LNCaP clone FGC (cell line): ENCODE measurements at places on chromosomes 2 and 18.

GRCh38 chr2:48356701-48357325 is 173.1 kb upstream of the STON1 start:
- DNase-seq = no peak

DNA sequence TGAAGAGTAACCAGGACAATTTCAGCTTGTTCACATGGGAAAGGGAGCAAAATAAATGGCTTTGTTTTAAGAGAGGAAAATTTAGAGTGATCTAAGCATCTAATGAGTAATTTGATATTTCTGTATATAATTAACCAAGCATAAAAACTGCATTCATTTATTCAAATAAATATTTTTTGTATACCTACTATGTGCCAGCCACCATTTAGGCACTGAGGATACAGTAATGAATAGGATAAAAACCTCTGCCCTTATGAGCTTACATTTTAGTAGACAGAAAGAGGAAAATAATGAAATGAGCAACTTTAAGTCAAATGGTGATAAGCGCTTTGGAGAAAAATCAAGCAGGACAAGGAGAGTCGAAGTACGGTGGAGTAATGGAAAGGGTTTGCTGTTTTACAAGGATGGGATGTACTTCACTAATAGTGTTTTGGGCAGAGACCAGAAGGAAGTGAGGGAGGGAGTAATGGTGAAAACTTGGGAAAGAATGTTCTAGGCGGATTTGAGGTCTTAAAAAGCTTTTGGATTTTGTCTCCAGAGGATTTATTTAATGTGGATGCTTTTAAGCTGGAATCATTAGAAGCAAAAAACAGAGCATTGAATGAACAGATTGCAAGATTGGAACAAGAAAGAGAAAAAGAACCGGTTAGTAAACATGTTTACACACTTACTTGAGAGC is 17.4 kb downstream of the NDC80 start:
- DNase-seq = no peak

GRCh38 chr2:209642146-209642820 is 129.3 kb upstream of the UNC80 start:
- no peak for DNase-seq

- no peak for DNase-seq
These were observed 105.5 kb downstream of the NRP2 start for GRCh38 chr2:205787761-205788160.

GRCh38 chr2:108229875-108230274 is 9.9 kb upstream of the SULT1C3 start:
- DNase-seq = no peak

- no peak for DNase-seq
These were observed 172.0 kb downstream of the AFF3 start for GRCh38 chr2:99970292-99970868.

- no peak for DNase-seq
These were observed 319 bp downstream of the ZSCAN30 start for GRCh38 chr18:35289727-35290093.

DNA sequence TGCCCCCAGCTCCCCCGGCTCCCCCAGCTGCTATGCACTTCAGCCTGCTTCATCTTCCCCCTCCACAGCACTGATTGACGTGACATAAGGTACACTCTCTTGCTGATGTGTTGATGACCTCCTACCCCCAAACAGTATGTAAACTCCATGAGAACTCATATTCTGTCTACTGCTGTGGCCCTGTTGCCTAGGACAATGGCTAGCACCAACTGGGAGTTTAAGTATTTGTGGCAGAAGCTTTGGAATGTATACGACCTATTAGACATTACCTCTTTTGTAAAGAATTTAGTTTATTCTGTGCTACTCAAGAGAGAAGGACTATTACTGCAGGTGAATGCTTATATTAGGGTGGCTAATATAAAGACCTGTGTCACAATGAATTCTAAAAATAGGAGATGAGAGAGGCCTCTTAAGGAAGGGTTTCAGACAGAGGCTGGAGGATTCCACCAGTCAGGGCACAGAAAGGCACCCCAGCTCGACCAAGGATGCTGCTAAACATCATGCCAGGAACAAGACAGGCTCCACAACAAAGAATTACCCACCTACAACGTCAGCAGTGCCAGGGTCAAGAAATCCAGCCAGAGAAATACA is 60.6 kb downstream of the CABYR start:
- DNase-seq = no peak

DNA sequence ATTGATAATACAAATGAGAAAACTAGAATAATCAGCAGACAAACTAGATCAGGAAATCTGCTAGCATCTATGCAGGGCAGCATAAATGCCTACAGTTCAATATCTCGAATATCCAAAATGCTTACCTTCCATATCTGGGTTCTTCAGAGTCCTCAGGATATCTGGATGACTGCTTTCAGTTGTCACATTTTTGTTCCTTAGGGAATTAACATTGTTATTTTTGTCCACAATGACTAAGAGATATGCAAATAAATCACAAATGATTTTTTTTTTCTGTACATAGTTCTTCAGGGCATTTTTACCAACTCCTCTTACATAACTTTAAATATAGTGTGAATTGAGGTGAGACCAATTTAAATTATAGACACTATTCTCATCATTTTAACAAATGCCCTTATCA is 80.9 kb downstream of the AQP4 start:
- DNase-seq = no peak

DNA sequence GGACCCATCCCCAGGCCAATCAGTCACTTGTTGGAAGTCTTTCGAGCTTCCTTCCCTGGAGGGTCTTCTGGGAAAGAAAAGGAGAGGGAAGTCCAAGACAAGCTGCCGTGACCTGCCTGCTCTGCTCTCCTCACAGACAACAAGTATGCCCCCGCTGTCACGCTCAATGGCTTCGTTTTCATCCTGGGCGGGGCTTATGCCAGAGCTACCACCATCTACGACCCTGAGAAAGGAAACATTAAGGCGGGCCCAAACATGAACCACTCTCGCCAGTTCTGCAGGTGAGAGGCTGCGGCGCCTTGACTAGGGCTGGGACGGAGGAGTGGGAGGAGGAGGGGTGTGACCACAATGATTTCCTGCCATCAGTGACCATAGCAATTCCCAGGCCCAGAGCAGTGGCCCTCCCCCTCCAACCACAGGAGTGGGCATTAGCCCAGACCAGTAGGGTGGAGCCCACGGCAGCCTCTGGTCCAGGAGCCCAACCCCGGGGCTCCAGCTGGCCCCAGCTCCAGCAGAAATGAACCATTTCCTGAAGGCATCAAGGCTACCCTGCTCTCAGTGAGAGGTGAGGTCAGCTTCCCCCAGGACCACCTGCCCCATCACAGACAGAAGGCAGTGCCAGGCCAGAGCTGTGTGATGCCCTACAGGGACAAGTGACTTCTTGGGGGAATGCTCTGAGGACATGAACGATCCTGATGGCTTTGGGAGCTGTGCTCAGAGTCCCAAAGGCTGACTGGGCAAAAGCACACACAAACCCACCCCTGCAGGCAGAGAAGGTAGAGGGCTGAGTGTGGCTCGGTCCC is 223.1 kb downstream of the ATAD2B start:
- no peak for DNase-seq

GRCh38 chr2:236365258-236366048 is 101.2 kb upstream of the ASB18 start:
- no peak for DNase-seq

GRCh38 chr18:36470896-36471295 is 173.4 kb downstream of the FHOD3 start:
- DNase-seq = no peak

DNA sequence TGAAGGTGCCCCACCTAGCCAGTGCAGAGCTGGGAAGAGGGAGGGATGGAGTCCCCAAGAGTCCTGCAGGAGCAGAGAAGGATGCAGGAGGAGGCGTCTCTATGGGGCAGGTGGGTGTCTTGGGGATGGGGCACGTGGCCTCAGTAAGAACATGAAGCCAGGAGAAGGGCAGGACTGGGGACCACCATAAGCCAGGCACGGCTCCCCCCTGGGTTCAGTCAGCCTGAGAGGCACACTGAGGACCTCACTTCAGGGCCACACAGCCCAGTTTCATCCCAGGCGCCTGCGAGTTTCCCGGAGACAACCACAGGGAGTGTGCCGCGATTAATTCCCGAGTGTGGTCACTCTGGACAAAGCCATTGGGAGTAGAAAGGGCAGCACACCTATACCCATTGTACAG is 120.3 kb downstream of the GYPC start:
- DNase-seq = no peak

DNA sequence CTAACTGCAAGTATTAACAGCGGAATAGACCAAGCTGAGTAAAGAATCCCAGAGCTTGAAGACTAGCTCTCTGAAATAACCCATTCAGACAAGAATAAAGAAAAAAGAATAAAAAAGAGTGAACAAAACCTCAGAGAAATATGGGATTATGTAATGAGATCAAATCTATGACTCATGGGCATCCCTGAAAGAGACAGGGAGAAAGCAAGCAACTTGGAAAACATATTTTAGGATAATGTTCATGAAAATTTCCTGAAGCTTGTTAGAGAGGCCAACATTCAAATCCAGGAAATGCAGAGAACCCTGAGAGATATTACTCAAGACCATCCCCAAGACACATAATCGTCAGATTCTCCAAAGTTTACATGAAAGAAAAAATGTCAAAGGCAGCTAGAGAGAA is 17.3 kb downstream of the PFN4 start:
- no peak for DNase-seq

GRCh38 chr2:36329251-36329650 is 26.3 kb upstream of the CRIM1 start:
- no peak for DNase-seq

- no peak for DNase-seq
These were observed 57.6 kb downstream of the KCNG2 start for GRCh38 chr18:79855147-79855933.

DNA sequence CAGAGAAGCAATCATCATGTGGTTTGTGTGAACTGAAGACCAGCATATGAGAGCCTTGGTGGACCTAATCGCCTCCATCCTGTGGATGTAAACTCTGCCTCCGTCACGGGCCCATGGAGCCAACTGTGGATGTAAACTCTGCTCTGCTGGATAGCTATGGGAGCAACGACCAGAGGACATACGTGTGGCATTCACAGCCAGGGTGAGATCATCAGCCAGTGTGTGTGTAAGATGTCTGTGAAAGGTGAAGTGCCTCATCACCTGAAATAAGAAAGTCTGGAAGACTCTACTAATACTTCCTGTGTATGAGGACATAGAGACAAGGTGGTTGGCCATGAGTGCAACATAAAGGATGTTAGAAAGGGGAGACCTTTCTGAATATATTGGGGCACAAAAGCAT is 63.5 kb downstream of the CYB5A start:
- no peak for DNase-seq

DNA sequence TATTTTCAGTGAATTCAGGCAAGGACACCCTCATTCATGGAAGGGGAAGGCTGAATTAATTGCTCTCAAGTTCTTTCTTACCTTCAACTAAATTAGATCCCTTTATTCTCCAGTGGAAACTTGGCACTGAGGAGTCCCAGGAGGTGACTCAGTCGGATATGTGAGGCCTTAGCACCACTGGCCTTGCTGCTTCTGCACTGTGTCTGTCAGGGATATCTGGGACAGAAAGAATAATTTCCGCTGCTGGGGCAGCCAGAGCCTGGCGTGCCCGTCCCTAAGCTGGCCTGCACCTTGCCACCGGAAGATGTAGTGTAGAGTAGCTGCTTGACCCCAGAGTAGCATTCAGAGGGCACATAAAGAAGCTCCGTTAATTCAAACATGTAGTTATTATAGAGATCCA is 53.4 kb downstream of the LIMS1 start:
- DNase-seq = no peak

DNA sequence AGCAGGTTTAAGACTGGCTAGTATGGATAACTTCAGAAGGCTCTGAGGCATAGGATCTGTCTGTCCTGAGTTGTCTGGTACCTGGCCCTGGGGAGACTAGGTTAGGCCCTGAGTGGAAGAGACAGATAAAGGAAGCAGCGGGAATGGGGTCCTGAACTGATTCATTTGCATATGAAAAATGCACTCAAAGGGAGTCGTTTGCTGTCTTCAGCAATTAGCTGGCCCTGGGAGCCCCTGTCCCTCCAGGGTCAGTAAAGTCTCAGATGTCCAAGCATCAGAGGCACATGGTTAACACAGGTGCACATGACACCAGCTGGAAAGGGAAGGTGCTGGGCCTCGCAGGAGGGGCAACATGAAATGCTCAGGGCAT is 172.4 kb downstream of the ACOXL start:
- DNase-seq = no peak

- DNase-seq = no peak
These were observed 92.2 kb upstream of the DSEL start for GRCh38 chr18:67608615-67609273.

- DNase-seq = no peak
These were observed 324.3 kb upstream of the KLHL14 start for GRCh38 chr18:33097126-33097525.

DNA sequence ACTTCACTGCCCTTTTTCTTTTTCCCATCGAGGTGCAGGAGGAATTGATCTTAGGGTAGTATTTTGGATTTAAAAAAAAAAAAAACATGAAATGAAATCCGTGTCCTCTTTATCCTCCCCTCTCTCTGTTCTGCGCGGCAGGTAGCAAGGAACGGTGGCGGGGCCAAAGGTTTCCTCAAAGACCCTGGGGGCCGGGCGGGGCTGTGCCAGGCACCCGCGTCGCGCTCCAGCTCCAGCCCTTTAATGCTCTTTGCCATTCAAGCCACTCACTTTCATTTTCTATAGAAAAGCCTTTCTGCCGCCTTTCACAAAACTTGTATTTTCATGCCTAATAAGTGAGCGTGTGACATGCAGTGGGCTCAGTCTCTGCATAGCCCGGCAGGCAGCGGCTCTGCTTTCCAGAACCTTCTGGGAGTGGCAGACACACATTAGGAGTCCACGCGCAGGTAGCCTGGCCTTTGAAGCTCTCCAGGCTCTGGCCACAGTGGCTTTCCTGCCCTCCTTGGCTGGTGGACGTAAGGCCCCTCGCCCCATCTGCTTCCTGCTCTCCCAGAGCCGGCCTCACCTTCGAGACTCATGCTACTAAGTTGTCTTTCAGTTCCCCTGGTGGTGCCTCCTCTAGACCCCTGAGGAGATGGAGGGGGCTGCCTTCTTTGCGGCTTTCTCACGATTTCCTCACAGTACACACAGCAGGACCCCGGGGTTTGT is 41.7 kb downstream of the AGAP1 start:
- DNase-seq = no peak

DNA sequence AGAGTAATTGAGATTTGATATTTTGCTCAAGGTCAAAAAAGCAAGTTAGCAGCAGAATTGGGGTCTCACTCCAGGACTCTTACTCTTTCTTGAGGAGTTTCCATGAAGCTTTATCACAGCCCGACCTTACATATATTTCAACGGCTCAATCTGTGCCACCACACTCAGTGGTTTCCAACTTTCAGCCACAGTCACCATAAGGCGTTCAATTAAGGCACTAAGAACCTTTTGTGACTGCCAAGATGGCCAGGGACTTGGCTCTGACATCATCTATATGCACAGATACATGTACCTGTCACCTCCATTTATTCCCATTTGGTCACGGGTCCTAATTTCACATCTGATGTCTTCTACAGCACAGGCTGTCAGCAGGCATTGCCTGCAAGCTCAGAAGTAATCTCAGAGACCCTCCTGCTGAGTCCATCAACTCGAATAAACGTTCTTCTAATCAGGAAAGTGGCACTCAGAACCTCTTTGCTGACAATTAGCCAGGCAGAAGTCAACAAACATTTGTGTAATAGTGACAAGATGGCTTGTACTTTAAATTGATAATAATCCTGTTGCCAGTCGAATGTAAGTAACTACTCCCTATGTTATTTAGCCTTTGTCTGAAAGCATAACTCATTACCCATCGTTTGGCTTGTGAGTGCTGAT is 16.1 kb downstream of the DYTN start:
- DNase-seq = no peak
